ENCODE measurements at places on chromosomes 4 and X. TPM values are rescaled to one million over a fixed set of nuclear protein-coding genes. Genes with fewer than 3 reads are reported as not detected.
A peak's percentile ranks its signal among the peaks of the same experiment; 100 is the strongest.

Gene AKAP14
- 63.8 TPM for polyA plus RNA-seq

Gene HDAC8
- polyA plus RNA-seq = 8.3 TPM

Gene MAGEA2
- polyA plus RNA-seq = 6.2 TPM

Gene ADH1B
- 24.6 TPM for polyA plus RNA-seq

Gene GABRB1
- polyA plus RNA-seq = not detected

Gene HS3ST1
- 1.2 TPM for polyA plus RNA-seq

Gene DACH2
- 0.22 TPM for polyA plus RNA-seq

Gene PAK3
- polyA plus RNA-seq = 4.6 TPM

Gene NLRP2B
- not detected for polyA plus RNA-seq

Gene CXorf49
- polyA plus RNA-seq = 6.0 TPM

- no peak for DNase-seq
Measured at GRCh38 chr4:145822181-145822580, 116.4 kb downstream of the ZNF827 start.

DNA sequence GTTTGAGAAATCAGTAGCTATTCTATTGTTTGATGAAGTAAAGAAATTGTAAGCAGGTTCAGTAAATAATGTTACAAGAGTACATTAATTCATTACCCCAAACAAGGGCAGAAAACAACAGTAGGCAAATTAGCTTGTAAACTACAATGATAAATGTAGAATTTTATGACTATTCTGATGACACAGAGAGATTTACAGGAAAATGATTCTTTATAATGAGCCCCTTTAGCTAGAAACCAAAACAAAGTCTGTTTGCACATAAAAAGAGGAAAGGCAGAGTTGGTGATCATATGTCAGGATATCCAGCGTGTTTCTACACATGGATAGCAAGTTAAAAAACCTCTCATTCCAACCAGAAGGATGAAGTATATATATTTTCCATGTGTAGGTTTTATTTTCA lies 204.8 kb downstream of the CFAP299 start:
- DNase-seq = no peak

- DNase-seq = no peak
Measured at GRCh38 chr4:159337041-159337440, 234.2 kb downstream of the RAPGEF2 start.

DNA sequence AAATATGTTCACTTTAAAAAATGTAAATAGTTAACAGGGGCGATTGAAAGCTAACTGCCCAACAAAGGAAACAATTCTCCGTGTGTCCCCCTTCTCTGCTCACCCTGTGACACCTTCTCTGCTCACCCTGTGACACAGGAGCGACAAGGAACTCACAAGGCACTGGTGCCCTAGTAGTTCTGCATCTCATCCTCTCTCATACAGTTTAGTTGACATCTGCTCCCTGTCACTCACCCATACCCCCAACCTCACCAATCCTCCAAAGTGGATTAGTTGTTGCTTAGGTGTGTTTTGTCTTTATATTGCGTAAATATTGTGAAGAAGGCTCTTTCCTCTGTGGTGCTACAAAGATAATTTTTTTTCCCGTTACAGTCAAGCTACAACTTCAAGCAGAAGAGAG lies 46.4 kb downstream of the NUDT6 start:
- DNase-seq = no peak

GRCh38 chr4:128341634-128342033 lies 54.0 kb upstream of the PGRMC2 start:
- DNase-seq = no peak

GRCh38 chr4:114997576-114998247 lies 115.7 kb downstream of the NDST4 start:
- DNase-seq = no peak

- DNase-seq = no peak
Measured at GRCh38 chr4:104138116-104138515, 356.6 kb downstream of the CXXC4 start.

GRCh38 chr4:111718763-111719559 lies 426.3 kb upstream of the FAM241A start:
- DNase-seq = no peak

GRCh38 chrX:40022421-40022820 lies 75.3 kb downstream of the BCOR start:
- DNase-seq = no peak

DNA sequence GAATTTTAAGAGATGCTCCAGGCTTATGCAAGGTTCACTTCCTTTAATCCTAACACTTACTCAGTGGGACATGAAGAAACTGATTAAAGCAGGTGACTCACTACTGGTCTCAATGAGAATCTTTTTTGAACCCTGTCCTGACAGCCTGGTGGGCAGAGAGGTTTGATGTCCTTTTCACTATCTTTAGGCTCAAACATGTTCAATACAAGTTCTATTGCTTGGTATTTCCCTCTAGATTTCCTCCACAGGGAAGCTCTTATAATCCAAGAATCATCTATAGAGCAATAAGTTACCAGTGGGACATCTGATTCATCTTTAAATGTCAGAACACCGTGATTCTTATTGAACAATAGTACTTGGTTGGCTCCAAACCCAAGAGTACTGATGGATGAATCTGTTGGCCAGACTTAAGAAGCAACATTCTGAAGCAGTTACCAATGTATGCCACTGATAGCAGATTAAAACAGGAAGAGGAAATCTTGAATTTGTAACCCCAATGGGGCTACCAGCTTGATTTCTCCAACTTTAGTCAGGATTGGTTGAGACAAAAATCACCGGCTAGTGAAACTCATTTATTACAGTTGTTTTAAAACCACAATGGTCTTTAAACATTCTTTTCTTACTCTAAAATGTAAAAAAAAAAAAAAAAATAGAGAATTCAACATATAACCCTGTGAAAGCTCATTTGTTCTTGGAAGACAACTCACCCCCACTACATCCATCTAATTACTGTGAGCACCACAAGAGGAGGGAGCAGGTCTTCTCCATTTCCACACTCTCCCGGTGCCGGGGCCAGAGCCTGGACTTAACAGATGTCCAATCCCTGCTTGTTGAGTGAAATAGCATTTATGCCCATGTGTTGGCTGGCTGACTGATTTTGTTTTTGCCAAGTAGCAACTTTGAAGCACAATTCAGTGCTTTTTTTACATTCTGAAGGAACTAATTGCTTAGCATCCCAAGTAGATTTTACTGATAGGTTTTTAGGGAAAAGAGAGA lies 43.3 kb downstream of the FGFBP1 start:
- no peak for DNase-seq

DNA sequence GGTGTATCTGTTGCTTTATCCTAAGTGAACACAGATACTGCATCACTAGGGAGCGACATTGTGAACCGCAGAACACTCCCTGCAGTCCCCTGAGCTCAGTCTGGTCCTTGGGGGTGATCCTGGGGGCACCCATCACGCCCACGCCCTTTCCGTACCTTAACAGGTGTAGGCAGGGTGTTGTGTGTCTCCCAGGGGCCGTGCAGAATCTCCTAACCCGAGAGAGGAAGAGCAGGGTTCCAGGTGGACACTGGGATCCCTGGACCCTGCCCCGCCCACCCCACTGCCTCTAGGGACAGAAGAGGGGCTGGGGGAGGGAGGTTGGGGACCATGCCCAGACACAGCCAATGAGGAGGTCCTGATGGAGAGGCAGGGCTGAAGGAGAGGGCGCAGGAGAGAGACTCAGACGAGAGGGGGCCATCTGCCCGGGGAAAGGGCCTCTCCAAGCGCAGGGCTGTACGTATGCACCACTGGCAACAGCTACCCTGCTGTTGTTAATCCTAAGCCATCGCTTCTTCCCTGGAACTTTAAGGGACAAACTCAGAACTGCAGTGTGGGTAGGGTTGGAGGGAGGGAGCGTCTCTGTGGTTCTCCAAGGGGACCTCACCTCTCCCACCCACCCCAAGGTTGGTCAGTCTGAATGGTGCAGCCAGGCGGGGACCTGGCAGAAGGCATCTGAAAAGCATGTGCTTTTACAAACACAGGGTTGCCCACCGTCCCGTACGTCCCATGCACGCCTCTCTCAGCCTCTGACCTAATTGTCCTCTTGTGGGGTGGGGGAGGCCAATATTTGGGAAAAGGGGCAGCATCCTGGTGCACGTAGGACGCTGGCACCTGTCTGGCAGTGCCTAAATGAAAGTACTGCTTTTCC lies 2.5 kb downstream of the P2RY8 start:
- DNase-seq = no peak

- no peak for DNase-seq
Measured at GRCh38 chrX:103446665-103447302, 70.4 kb downstream of the BEX3 start.

DNA sequence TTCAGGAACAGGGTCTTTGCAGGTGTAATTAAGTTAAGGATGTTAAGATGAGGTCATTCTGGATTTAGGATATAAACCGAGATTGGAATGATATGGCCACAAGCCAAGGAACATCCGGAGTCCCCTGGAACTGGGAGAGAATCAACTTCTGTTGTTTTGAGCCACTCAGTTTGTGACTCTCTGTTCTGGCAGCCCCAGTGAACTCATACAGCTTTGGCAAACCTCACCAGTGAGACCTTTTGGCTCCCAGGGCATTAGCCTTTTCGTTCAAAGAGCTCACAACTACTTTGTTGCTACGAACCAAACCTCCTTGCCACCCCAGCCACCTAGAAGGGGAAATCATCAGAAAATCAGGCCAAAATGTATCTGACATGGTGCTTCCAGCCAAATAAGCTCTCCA lies 80.4 kb downstream of the MTMR1 start:
- DNase-seq = no peak

- no peak for DNase-seq
Measured at GRCh38 chr4:96150466-96150865, 310.6 kb downstream of the PDHA2 start.

DNA sequence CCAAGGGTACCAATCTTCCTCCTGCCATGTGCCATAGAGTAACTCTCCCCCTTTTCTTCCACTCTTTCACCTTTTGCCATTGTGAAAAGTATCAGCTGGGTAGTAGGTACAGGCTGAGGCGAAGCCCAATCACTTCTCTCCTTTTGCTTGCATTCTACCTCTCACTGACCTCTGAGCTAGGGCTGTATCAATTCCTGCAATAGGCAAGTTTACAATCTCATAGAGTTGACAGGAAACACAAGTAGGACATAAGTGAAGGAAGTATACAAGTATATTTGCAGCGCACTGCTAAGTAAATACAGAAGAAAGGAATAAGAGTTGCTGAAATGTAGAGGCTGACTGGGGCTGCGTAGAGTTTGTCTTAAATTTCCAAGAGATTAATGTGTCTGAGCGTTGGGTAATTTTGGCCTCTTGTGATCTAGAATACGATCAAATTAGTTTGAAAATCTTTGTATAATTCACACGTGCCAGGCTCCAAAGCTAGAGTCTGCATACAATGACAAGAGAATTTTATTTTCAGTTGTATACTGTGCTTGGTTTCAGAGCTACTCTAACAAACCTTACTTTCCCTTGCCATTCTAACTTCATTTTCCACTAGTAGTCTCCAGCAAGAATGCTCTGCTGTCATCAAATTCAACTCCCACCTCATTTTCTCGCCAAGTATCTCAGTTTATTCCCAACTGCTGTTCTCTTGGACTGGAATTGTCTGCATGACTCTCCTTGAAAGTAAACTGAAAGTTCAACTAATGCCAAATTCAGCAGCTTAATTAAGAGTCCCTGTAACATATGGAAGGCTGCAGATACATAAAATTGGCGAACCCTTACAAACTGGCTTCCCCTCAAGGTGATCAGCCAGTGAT lies 90.3 kb downstream of the ATP11C start:
- DNase-seq = no peak

DNA sequence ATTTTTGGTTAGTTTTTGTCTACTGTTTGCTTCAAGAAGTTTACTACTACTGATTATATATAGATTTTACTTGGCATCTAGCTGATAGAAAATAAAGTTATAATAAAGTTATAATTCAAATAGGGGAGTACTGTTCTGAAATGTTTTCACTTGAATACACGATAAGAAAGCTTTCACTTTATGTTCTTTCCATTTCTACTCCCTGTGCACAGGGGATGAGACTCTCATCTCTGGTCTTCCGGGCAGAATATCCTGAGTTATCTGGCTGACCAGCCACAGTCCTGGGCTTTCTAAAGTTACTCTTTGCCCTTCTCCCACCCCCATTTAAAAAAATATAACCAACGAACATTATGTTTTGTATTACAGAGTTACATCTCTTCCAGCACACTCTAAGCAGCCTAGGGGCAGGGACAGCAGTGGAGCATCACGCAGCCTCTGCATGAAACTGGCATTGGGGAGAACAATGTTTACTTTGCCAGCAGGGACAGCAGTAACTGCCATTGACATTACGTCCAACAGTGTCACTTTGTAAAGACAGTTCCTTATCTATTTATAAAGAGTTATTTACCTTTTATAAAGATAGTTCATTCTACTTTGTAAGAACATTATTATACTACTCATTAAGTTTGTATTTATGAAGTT lies 64.3 kb downstream of the METTL14 start:
- peak; percentile 63 for DNase-seq

- DNase-seq = no peak
Measured at GRCh38 chr4:10225096-10225495, 108.5 kb upstream of the WDR1 start.
